ENCODE measurements at places on chromosomes 2 and 18.

- no peak for DNase-seq
Measured at GRCh38 chr2:81304154-81304830, 999.7 kb upstream of the LRRTM1 start.

- DNase-seq: peak; percentile 57
Measured at GRCh38 chr2:241354668-241355658, 1.1 kb upstream of the FARP2 start.

- no peak for DNase-seq
Measured at GRCh38 chr2:31296641-31297287, 62.8 kb downstream of the EHD3 start.

- DNase-seq: no peak
Measured at GRCh38 chr2:99772591-99773331, 282.9 kb upstream of the REV1 start.

- no peak for DNase-seq
Measured at GRCh38 chr2:1420746-1421480, 7.7 kb downstream of the TPO start.

DNA sequence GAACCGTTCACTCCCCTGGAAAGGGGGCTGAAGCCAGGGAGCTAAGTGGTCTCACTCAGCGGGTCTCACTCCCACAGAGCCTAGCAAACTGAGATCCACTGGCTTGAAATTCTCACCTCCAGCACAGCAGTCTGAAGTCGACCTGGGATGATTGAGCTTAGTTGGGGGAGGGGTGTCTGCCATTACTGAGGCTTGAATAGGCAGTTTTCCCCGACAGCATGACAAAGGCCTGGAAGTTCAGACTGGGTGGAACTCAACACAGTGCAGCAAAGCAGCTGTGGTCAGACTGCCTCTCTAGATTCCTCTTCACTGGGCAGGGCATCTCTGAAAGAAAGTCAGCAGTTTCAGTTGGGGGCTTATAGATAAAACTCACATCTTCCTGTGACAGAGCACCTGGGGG is 292.5 kb downstream of the NUP35 start:
- no peak for DNase-seq

DNA sequence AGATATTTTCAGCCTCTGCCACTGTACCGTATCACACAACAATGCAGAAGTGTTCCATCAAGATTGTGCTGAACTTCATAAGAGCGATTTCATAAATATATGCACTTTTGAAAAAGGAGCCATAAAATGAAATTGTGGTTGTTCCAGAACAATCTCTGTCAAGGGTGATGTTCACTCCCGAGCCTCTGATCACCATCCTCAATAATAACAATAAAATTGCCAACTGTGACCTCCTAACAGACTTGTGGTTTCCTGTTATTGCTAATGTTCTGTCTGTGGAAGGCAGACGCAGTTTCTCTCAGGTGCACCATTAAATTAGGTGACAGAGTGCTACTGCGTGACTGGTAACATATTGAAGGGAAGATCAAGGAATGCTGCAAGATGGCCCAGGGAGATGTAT is 383.7 kb downstream of the SOCS6 start:
- no peak for DNase-seq

GRCh38 chr18:62751341-62751821 is 36.0 kb downstream of the PHLPP1 start:
- DNase-seq: no peak

GRCh38 chr2:218898109-218898878 is 17.6 kb downstream of the WNT10A start:
- no peak for DNase-seq

DNA sequence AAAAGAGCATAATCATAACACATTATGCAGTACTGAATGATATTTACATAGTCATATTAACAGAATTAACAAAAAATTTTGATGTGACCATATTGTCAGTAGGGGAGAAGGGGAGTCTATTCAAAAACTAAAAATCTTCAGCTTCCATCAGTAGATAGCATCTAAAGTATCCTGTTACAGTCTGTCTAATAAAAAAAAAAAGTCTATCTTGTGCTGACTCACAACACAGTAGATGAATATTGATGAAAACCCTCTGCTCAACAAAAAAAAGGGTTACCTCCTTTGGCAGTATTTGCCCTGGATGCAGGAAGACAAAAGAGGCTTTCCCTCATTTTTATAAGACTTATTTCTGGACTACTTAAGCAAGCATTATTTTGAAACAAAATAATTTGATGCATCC is 27.3 kb downstream of the GRB14 start:
- DNase-seq: no peak

- no peak for DNase-seq
Measured at GRCh38 chr18:44781886-44782285, 101.2 kb downstream of the SETBP1 start.
